Activated B cell treated with CpG ODN at 0.5 μM for 24 hours (primary cell): ENCODE measurements at places on chromosomes 2 and 18.

DNA sequence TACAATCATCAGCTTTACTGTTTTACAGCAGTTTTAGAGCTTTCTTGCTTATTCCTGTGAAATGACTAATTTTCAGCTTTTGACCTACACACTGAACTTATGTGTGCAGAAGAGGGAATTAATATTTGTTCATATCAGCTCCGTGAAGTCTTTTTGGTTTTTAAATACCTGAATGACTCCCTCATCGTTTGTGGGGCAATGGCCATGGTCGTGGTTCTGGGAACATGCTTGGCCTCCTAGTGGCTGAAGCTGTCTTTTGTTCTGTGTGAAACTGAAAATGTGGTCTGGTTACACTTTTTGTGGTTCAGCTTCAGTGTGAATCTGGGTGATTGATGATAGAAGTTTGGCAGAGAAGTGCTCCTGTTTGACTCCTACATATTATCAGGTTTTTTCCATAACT lies 408.1 kb downstream of the THSD7B start:
- DNase-seq = no peak

DNA sequence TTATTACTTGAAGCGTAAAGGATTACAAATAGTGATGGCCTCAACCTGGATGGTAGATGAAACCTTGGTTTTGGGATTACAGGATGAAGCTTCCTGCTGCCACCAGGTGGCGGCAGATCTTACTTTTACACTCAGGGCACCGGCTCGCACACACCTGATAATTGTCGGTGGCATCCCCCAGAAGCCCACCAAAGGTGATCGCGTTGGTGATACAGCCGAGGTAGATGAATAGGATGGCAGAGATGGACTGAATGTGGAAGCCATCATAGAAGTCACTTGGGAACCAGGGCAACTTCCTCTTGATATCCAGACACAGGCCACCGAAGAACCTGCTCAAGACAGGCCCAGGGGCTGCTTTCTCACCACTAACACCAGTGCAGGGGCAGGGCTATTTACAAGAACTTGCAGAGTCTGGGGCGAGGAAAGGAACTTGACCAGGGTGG lies 51.8 kb downstream of the MTHFD2 start:
- peak; percentile 43 for DNase-seq

DNA sequence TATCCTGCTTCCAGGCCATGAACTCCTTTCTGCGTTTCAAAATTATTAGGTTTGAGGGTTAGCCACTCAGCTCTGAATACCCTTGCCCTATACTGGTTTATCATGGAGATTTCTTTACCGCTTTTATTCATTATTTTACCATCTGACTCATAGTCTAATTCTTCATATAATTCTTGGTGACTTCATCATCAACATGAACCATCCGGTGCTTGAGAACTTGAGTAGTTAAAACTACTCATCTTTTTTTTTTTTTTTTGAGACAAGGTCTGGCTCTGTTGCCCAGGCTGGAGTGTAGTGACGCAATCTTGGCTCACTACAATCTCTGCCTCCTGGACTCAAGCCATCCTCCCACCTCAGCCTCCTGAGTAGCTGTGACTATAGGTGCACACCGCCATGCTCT lies 94.2 kb upstream of the LHCGR start:
- DNase-seq = no peak

DNA sequence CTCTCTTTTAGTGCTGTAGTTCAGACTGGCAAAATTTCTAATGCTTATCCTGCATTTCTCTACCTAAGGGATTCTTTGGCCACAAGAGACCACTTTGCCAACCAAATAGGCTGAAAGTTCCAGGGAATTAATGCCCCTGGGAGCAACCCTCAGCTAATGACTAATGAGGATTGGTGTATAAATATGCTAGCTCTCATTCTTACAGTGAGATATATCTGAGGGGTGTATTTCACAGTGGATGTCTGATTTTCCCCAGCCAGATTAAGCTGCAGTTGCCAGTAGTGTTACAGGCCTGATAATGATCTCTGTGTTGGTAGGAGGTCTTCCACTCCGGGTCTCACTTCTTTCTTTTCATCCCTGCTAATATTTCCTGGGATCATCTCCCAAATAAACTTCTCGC lies 90.4 kb downstream of the GULP1 start:
- no peak for DNase-seq

- no peak for DNase-seq
Measured at GRCh38 chr2:171098607-171099006, 62.1 kb downstream of the TLK1 start.

GRCh38 chr18:54440292-54440691 lies 82.6 kb downstream of the C18orf54 start:
- DNase-seq = no peak

DNA sequence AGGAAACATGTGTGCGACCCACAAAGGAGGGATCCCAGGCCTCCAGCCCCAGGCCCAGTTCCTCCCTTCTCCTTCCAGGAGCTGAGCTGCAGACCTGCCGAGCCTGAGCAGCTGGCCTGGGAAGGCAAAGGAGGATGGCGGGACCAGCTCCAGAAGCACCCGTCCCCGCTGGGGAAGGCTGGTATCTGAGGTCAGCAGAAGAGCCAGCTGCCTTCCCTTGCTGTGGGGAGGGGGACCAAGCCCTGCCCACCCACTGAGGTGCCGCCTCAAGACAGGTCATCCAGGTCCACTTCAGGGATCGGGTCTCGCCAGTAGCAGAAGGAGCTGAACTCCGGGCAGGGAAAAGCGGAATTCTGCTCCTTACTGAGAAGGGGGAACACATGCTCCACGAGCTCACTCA lies 73.2 kb downstream of the EMILIN2 start:
- DNase-seq = no peak

DNA sequence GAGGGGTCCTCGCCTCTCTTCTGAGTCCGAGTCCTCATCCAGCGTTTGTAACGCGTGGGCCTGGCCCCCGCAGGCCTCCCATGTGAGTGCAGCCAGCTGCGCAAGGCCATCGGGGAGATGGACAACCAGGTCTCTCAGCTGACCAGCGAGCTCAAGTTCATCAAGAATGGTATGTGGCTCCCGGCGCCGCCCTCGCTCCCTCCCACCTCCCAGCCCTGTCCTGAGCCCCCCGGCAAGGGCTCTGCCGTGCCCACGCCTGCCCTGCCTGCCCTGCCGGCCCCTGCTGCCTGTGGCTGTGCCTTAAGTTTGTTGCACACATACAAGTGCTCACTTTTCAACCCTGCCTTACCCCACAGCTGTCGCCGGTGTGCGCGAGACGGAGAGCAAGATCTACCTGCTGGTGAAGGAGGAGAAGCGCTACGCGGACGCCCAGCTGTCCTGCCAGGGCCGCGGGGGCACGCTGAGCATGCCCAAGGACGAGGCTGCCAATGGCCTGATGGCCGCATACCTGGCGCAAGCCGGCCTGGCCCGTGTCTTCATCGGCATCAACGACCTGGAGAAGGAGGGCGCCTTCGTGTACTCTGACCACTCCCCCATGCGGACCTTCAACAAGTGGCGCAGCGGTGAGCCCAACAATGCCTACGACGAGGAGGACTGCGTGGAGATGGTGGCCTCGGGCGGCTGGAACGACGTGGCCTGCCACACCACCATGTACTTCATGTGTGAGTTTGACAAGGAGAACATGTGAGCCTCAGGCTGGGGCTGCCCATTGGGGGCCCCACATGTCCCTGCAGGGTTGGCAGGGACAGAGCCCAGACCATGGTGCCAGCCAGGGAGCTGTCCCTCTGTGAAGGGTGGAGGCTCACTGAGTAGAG lies 14.4 kb upstream of the ALLC start:
- DNase-seq = peak; percentile 5

- no peak for DNase-seq
Measured at GRCh38 chr2:30747206-30747605, 60.0 kb downstream of the CAPN13 start.

DNA sequence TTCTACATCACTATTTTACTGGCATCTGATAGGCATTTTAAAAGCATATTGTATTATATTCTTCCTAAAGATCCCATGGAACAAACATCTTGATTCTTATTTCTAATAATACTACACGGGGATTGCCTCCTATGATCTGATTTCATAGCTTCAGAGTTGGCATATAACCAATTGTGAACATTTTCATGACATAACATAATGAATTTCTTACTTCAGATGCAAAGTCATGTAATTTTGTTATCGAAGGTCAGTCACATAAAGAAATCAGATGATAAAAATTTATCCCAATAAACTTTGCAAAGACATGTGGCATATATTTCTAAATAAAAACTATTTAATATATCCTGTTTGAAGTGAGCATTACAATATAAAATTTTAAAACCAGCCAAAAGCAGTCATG lies 93.3 kb downstream of the COL5A2 start:
- no peak for DNase-seq

DNA sequence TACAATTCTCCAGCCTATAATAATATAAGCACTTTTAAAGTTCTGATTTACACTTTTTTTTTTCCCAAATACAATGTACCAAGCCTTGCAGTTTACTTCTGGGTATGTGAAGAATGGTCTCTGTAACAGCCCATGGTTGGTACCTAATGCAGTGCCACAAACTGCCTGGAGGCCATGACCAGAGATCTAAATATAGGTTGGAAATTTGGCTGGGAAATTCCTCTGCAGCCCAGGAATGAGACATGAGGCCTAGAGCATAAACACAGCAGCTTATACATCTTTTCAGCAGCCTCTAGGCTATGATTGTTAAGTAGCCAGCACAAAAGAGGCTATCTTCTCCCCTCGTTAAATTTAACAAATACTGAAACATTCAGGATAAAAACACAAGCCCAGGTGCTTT lies 432.0 kb upstream of the FAM98A start:
- no peak for DNase-seq

DNA sequence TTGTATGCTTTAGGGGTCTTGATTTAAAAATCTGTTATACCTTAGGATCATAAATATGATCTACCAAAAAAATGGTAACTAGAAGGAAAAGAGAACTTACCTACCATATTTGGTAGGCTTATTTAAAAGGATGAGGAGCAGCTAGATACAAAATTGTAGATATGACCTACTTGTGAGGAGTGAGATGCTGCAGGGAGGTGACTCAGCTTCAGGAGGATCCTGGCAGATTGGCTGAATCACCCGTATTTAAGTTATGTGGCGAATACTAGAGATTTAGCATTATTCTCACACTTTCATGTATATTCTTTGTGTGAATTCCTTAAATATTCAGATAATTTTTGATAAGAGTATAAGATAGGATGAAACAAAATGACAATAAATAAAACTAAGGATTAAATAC lies 657.3 kb upstream of the LINC00305 start:
- no peak for DNase-seq

DNA sequence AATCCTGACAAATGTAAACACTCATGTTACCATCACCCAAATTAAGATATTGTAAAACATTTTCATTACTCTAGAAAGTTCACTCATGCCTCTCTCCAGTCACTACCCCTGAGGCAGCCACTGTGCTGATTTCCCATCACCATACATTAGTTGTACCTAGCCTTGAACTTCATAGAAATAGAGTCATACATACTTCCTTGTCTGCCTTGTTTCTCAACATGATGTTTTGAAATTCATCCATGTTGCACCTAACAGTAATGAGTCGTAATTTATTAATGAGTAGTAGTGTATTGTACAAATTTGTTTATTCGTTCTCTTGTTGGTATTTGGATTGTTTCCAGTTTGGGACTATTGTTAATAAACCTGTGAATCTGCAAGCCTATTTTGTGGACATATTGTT lies 49.0 kb upstream of the TWSG1 start:
- no peak for DNase-seq

GRCh38 chr18:51621113-51621863 lies 423.8 kb upstream of the MEX3C start:
- no peak for DNase-seq

GRCh38 chr18:23108496-23108895 lies 26.8 kb upstream of the CABLES1 start:
- no peak for DNase-seq

- DNase-seq = no peak
Measured at GRCh38 chr18:395456-396250, 104.8 kb downstream of the COLEC12 start.

DNA sequence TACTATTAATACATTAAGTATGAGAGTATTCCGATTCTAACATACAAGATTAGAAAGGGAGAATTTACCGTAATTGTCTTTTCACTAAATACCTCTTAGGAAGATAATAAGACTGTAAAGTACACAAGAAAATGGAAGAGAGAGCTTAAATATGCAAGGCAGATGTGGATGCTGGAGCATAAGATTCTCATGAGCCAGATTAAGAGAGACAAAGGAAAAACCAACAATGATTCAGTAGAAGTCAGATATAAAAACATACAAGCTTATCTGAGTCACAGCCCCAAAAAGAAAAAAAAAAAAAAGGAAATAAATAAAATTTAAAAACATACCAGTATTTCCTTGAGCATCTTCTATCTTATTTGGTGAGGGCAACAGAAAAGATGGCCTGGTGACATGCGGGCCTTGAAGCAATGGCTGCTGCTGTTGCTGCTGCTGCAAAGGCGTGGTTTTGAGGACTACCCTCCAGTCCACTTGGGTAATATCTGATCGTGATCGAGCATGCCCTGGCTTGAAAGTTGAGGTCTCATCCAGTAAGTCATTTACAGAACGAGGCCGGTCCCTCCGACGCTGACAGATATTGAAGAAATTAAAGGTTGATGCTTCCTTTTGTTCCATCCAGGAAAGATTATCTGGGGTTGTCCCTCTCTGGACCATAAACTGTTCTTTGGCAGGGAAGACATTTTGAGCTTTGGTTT lies 24.5 kb downstream of the PLEKHM3 start:
- no peak for DNase-seq

- DNase-seq = no peak
Measured at GRCh38 chr2:201116959-201117734, 1.2 kb downstream of the CFLAR start.

GRCh38 chr18:2891526-2892431 lies 45.0 kb downstream of the EMILIN2 start:
- DNase-seq = no peak

DNA sequence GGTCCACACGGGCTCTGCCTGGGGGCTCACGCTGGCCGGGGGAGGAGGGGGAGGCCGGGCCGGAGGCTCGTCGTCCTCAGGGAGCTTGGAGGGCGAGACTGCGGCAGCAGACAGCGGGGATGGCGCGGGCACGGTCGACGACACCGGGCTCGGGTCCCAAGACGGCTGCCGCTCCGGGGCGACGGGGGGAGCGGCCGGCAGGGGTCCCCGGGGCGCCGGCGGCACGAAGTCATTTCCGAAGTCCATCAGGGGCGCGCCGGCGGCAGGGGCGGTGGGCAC lies 491 bp downstream of the RTN4 start:
- DNase-seq = no peak

DNA sequence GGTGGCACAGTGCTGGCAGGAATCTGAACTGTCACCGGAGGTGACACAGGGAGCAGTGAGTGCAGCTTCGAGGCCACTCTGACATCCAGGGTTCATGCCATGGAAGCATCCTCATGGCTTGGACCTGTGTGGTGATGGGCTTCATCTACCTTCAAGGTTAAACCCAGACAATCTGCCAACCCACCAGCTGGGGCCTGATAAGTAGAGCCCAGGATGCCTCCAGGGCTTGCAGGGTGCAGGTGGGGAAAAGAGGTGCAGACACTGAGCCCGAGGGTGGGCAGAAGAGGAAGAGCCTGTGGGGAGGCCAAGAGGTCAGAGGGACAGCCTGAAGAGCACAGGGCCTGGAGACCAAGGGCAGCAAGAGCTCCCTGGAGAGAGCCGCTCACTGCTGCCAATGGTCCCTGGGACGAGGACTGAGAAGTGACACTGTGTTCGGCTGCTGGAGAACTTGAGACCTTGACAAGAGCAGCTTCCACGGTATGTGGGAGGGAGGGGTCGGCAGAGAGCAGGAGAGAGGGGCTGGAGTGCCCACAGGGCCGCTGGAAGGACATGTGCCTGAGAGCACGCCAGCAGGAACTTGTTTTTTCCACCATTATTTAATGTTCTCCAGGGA lies 8.1 kb upstream of the HES6 start:
- DNase-seq = no peak

- no peak for DNase-seq
Measured at GRCh38 chr2:240960309-240960970, 38.0 kb upstream of the SNED1 start.

GRCh38 chr18:6807515-6808257 lies 78.2 kb downstream of the ARHGAP28 start:
- no peak for DNase-seq
